GM06990 (cell line): ENCODE measurements at places on chromosomes 11 and 22.

DNA sequence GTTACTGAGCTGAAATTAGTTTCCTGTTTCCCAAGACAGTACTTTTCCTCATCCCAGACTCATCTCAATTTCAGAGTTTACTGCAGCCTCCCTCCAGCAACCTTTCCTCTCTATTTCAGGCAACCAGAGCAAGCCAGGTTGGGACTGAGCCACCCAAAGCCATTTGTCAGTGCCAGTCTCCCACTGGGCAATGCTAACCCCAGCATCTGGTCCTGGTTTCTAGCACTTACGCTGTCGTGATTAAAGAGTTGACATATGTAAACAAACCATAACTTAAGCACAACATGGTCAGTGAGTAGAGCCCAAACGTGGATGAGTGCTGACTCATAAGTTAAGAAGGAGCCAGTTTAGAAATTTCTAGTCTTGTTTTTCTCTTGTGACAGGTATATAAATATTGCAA, 119.6 kb upstream of the BLID start:
- no peak for DNase-seq

DNA sequence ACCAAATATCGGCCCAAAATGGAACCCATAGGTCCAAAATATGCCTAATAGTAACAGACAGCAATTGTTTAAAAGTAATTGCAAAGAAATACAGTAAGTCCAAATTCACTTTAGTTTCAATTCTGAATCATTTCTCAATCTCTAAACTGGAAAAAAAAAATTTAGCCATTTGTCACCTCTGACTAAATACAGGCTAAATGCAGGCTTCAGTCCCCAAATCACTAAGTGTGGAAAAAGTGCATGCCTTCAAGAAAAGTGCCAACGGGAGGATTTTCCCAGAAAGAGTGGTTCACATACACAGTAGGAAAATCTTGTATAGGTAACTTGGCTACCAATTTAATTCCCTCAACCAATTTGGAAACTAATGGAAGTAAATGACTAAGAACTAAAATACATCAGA, 35.7 kb downstream of the SIK3 start:
- no peak for DNase-seq

GRCh38 chr11:80122211-80122610, 681.4 kb upstream of the TENM4 start:
- no peak for DNase-seq

DNA sequence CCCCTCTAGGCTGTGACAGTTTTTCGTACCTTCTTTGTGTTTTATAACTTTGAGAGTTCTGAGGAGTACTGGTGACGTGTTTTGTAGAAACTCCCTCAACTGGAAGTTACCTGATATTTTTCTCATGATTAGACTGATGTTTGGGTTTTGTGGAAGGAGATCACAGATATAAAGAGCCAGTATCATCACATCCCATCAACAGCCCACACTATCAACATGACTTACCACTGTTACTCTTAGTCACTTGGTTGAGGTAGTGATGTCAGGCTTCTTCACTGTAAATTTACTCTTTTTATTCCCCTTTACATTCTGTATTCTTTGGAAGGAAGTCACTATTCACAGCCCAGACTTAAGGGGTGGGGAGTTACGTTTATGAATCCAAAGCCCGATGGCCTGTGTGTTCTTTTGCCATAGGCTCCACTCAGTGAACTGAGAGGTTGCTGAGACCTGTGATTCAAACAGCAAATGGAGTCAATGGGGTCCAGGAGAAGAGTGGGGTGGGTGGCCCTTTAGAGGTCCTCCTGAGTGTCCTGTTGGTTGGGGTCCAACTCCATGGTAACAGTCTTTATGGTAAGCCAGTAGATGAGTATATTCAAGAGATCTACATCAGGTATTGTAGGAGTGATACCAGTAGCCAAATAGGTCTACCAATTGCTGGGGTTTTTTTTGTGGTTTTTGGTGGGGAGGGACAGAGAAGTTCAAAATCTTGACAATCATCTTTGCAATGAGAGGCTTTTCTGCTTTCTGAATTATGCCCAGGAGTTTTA, 15.2 kb upstream of the MS4A4E start:
- no peak for DNase-seq

- no peak for DNase-seq
These were observed 1.1 kb downstream of the PANX1 start for GRCh38 chr11:94129512-94130297.
